ENCODE measurements at places on chromosomes 1 and 21. TPM values are rescaled to one million over a fixed set of nuclear protein-coding genes. Genes with fewer than 3 reads are reported as not detected.

The TRABD2B gene
- total RNA-seq: 15.1 TPM

The IL20 gene
- total RNA-seq: not detected

The OR2T35 gene
- total RNA-seq: not detected

GRCh38 chr21:43925609-43926008 lies 60.6 kb downstream of the AGPAT3 start:
- no peak for DNase-seq

DNA sequence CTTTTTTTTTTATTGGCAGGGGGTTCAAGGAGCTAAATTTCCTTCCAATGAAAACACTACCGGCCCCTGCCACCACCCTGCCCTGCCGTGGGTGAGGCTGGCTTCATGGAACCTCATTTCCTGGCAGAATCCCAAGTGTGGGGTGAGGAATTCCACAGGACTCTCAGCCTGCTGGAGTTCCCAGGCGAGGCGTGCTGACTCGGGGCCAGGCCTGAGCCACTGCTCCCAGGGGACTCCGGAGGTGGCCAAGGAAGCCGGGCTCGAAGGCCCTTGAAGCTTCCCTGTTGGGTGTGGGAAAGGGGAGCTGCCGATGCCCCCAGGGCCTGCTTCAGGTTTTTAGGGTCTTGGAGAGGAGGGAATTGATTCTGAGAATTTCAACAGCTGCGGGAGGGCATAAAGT lies 95.3 kb upstream of the ACTRT2 start:
- DNase-seq: no peak

Data from left lobe of liver (tissue), 2 donors.